ENCODE measurements at places on chromosomes 12 and 14.

DNA sequence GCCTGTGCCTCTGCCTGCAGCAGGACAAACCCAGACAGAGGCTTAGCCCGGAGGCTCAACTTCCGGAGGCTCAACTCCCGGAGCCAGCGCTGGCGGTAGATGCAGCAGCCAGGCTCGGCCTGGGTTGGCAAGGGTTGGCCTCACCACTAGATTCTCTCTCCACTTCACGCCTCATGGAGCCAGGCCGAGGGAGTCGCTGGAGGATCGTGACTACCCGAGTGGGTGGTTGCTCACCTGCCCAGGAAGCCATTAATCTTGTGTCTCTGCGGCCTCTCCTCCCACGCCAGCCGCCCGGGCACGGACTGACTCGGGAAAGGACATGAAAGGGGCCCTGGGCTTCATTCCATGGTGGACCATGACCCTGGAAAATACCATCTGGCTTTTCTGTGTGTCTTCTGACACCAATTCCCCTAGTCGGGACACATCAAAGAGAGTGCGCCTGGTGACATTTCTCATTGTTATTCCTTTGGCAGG, 20.8 kb downstream of the ESRRB start:
- no peak for DNase-seq

DNA sequence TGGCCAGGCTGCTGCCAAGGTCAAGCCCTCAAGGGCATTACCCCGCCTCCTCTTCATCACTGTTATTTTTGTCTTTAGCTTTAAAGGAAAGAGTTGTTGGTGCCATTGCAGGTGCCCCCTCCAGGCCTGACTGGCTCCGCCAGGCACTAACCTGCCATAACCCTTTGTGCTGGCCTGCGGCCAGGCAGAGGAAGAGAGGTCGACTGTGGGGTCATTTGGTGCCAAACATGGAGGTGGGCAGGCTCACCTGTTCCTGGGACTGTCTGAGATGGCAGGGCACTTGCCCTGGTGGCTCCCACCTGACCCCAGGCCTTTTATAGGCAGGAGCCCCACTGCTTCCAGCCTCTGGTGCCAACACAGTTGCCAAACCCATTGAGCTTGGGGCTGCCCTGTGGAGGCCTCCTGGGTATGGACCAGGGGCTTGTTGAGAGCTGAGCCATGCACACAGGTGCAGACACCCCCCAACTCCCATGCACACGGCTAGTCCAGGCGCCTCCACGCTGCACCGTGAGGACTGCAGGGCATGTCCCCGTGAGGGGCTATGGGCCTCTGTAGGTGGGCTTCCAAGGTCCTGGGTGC, 29.4 kb upstream of the PLD4 start:
- no peak for DNase-seq

DNA sequence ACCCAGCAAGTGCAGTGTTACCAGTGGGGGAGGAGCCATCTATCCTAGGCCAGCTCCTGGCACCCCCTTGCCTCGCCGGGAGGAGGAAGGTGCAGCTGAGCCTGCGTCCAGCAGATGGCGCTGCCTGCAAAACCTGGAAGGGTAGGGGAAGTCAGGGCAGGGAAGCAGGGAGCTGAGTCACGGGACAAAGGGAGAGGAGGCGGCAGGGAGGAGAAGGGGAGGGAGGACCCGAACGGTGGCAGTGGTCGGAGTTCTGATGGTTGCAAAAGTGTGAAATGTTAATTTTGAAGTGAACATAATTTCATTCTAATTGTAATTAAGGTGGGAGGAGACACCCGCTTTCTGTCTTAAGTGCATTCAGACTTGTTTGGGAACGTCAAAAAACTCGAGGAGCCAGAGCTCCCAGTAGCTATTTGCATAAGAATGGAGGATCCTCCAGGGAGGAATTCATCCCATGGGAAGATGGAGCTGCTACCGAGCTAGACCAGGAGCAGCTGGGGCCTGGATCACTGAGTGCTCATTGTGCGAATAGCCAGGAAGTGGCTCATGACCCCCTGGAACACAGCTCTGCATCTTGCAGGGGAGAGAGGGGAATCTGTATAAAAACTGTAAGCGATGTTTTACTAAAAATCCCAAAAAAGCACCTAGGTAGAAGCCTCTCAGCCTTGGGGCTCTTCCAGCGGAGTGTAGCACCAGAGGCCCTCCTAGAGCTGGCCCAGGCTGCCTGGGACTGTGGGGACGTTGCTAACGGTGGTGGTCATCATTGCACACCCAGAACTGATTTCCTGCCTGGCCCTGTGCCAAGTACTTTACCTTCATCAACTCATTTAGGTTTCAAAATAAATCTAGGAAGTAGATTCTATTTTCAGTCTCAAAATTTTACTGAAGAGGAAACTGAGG, 59.5 kb downstream of the EMP1 start:
- peak; percentile 30 for DNase-seq

- no peak for DNase-seq
Measured at GRCh38 chr14:76776428-76777251, 15.4 kb downstream of the VASH1 start.

DNA sequence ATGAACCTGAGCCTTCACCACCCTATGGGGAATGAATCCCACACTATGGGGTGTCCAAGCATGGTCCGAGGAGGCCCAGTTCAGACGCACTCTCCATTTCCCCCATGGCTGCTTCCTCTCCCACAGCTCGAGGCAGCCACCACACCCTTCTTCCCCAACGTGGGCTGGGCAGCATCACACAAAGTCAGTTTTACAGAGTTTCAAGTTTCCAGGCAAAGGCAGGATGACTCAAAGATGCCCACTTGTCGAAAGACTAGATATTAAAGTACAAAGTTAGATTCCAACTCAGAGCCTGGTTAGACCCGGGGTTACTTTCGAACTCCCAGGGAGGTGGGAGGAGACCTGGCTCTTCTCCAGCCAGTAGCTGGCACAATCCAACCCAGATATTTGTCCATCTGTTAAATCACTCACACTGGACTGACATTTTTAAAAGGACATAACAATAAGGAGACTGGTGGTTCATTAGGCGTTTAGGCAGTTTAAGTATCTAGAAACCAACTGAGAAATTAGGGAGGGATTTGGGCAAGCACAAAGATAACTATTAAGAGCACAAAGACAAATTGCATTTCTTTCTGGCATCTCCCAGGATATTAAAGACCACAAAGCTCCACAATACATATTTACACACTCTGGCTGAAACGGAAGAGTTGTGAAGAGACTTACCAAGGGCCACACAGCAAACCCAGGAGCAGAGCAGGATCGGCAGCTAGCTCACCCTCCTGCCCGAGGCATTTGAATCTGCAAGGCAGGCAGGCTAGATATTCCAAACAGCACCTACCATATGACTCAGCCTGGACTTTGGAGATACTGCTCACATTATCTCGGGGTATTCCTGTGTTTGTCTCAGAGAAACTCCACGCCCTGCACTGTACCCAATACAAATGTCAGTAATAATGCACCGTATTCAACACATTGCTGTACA, 34.8 kb downstream of the TMCC3 start:
- DNase-seq: no peak

GRCh38 chr12:104467346-104467837, 10.6 kb downstream of the CHST11 start:
- DNase-seq: no peak

GRCh38 chr14:68291820-68292219, 472.2 kb downstream of the RAD51B start:
- no peak for DNase-seq

DNA sequence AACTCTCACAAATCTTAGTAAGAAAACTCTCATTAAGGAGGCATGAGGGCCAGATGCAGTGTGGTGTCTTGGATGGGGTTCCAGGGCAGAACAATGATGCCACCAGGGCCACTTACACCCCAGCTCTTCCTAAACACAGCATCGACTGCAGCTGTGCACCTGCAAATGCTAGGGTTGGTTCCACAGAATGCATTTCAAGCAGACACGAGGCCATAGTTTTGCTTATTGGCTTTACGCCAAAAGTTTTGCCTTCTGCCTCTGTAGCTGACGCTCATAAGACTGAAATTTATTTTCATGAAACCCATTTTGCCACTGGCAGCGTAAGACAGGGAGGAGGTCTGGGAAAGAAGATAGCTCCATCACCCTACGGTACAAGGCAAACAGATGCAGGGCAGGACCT, 179.0 kb downstream of the RIMBP2 start:
- no peak for DNase-seq

Measured in effector memory CD4-positive, alpha-beta T cell (primary cell).